LoVo (cell line): ENCODE measurements at places on chromosomes 6 and 20.

DNA sequence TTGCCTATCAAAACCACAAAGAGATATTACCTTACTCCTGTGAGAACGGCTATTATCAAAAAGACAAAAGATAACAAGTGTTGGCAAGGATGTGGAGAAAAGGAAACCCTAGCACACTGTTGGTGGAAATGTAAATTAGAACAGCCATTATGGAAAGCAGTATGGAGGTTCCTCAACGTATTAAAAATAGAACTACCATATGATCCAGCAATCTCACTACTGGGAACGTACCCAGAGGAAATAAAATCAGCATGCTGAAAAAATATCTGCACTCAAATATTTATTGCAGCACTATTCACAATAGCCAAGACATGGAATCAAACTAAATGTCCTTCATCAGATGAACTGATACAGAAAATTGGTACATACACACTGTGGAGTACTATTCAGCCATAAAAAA is 149.4 kb upstream of the MLN start:
- DNase-seq, result no peak

DNA sequence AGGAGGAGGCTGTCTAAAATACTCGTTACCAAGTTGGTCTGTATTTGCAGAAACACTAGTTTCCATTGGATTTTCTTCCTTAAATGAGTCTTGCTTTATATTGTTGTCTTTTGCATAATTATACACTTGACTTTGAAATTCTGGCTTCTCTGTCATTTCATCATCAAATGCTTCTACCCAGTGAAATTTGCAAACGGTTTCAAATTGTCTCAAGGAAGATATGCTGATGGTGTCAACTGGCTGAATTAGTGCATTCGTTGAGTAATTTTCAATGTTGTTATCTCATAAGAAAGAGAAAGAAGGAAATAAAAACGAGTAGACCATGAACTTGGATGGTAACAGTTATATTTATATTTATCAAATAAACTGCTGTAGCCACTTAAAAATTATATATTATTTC is 10.8 kb downstream of the CAGE1 start:
- DNase-seq, result no peak

- no peak for DNase-seq
Measured at GRCh38 chr6:36323062-36323461, 13.6 kb downstream of the BNIP5 start.

DNA sequence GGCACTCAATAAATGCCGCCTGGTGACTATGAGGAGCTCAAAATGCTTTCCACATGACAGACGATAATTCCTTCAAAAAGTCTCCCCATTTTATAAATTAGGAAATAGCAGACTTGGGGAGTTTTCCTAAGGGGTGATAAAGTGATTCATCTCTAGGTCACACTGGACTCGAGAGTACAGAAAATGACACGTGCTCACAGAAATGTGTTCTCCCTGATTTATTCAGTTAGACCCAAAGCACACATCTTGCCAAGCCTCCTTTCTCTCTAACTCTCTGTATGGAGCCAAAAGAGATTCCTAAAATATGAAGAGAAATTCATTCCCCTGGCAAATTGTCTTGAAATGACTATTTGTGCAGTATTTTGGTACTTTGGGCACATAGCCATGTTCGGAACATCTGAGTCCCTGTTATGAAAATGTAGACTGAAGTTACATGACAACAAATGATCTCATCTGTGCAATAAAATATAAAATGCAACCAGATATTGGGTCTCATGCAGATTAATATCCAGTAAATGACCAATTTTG is 381.1 kb downstream of the TFAP2B start:
- DNase-seq, result no peak

DNA sequence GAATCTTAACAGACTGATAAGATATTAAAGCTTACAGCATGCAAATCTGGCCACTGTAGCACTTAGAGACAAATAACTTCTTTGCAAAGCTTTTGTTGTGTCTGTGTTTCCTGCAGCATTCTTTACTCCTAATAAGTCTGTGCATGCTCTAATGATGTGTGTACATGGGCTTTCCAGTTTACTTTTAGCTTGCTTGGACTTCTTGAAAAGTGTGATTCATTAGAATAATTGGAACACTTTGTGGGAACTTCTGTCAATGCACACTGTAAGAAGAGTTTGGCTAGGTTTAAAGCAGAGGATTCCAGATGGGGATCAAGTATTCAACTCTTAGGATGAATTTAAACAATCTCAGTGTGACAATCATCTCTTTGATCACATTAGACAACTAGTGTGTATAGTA is 22.1 kb upstream of the TINAG start:
- DNase-seq, result no peak

- no peak for DNase-seq
Measured at GRCh38 chr6:53299331-53300005, 49.3 kb downstream of the ELOVL5 start.

GRCh38 chr6:18792866-18793265 is 405.7 kb downstream of the RNF144B start:
- DNase-seq, result no peak

GRCh38 chr20:13723011-13723410 is 61.7 kb downstream of the ESF1 start:
- DNase-seq, result no peak

DNA sequence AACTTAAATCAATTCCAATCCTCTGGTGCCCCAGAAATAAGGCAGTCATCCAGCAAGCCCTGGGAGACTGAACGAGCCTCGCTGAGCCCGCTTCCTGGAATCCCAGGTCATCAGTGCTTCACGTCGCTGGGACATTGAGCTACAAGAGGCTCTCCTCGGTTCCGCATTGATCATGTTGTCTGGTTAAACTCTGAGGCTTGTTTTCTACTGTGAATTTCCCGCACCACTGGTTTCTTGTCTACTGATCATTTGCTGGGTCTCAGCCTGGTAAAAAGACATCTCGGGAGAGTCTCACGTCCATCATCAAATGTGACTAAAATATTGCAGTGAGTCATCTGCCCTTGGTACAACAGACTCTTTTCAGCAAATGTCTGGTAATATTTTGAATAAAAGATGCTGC is 569.2 kb downstream of the QKI start:
- DNase-seq, result no peak

GRCh38 chr6:150377211-150377781 is 8.5 kb downstream of the IYD start:
- no peak for DNase-seq

- DNase-seq, result no peak
Measured at GRCh38 chr6:161498359-161498758, 224.5 kb upstream of the AGPAT4 start.

DNA sequence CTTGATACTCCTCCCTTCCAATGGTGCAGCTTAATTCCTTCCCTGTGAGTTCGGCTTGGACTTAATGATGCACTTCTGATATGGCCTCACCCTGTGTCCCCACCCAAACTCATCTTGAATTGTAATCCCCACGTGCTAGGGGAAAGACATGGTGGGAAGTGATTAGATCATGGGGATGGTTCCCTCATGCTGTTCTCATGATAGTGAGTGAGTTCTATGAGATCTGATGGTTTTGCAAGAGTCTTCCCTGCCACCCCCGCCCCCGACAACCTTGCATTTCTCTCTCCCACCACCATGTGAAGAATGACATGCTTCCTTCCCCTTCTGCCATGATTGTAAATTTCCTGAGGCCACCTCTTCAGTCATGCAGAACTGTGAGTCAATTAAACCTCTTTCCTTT is 50.3 kb upstream of the HLA-G start:
- DNase-seq, result no peak

DNA sequence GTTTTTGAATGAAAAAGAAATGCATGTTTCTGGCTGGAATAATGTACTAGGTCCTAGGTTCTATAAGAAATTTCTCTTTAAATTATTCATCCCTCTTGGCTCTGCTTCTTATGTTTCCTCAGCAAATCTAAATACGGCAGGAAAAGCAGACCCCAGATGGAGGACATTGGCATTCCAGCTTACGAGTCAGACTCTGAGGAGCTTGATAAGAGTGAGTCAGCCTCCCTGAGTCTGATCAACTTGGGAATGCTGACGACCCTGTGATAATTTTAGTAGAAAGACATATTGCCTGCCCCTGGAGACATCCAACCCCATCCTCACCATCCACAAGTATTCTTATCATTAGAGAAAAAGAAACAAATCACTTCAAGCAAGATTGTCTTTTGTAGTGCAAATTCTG is 509.7 kb upstream of the MARCKS start:
- no peak for DNase-seq

- no peak for DNase-seq
Measured at GRCh38 chr20:62828051-62828450, 11.2 kb downstream of the COL9A3 start.

DNA sequence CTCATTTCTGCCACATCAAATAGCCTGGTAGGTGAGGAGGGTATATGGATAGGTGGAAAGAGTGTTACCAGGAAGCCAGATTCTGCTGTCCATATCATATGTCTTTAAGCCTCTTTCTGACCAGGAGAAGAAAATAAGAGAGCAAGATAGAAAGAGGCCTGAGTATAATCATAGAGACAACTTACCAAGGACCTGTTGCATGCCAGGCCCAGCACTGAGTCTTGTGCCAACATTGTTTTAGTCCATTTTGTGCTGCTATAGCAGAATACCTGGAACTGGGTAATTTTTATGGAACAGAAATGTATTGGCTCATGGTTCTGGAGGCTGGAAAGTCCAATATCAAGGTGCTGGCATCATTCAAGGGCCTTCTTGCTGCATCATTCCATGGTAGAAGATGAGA is 7.3 kb upstream of the ADA start:
- DNase-seq, result no peak

GRCh38 chr6:145815309-145816274 is 997 bp upstream of the FBXO30 start:
- peak; percentile 36 for DNase-seq

- peak; percentile 60 for DNase-seq
Measured at GRCh38 chr20:561437-562231, 18.0 kb upstream of the CSNK2A1 start.

DNA sequence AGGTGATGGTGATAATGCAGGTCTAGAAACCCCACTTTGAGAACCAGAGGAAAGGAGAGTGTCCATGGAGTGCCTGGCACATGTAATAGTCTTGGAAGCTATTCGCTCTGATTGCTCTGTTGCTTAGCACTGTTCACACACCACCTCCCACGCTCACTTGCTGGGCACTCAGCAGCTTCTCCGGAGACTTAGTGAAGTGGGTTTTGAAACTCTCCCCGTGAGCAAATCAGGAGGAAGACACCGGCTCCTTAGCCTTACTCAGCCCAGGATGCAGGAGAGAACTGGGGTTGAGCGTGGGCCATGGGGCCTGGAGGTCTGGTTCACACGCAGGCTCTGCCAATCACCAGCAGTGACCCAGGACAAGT is 22.2 kb downstream of the BMP7 start:
- no peak for DNase-seq

DNA sequence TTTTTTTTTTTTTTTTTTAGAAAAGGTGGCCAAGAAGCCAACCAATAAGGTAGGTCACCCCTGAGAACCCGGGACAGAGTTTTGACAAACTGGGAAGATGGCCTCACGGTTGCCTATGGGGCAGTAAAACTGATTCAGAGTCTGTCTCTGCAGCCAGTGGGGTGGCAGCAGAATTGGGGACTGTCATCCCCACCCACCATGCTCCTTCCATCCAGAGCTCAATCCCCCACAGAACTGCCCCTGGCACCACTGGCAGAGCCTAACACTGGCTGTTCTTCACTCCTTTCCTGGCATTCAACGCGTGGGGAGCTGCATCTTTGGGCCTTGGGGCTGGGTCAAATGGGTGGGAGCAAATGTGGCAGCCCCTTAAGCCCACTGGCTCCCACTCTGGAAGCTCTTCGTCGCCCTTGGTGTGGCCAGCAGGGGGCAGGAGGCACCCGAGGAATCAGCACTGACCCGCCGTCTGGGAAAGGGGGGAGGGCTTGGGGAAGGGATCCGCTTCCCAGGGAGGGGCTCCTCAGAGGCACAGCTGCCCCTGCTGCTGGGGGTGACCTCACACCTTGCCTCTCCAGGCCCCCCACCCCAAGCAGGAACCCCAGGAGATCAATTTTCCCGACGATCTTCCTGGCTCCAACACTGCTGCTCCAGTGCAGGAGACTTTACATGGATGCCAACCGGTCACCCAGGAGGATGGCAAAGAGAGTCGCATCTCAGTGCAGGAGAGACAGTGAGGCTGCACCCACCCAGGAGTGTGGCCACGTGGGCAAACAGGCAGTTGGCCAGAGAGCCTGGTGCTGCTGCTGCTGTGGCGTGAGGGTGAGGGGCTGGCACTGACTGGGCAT is 10.4 kb downstream of the CD40 start:
- no peak for DNase-seq

DNA sequence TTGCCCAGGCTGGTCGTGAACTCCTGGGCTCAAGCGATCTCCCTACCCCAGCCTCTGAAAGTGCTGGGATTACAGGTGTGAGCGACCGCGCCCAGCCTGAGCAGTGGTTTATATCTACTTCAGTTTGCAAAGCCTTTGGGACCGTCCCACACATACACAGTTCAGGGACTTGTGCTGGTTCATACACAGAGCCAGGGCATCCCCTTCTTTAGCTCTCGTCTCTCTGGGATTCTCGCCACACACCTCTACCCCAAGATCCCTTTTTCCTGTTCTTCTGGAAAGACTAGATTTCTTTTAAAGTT is 12.5 kb downstream of the CAP2 start:
- no peak for DNase-seq
